ENCODE measurements at places on chromosomes 2 and 18.

DNA sequence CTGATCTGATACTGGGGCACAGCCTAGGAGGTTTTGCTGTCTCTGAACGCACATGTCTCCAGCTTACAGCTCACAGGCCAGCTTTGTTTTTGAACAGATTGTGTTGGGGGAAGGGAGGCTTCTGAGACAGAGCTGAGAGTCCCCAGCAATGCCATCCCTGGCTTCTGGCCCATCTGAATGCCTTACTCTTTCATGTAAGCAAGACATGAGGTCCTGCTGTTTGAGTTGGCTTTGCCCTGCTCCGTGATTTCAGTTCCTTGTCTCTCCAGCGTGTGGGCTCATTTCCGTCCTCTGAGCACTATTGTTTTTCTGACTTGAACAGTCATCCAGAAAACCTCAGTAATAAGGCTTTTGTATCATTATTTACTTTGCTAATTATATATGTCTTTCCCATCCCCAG, 194.9 kb upstream of the TNP1 start:
- no peak for DNase-seq

- DNase-seq, result no peak
These were observed 75.6 kb upstream of the MGAT5 start for GRCh38 chr2:134178138-134178877.

DNA sequence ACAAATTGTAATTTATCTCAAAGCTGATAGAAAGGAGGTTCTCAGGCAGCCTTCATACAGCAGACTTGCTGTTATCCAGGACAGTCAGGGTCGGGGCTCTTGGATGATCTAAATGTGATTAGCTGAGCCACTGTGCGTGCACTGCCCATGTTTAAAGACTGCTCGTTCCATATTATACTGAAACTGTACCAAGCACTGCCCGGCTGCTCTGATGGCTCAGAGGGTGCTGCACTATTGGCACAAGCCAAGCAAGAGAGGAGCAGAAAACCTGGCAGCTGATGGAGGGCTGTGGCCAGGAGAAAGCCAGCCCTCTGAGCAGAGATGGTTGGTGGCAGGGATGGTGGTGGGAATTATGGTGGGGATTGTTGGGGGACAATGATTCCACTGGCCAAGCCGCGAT, 63.4 kb downstream of the COL6A3 start:
- DNase-seq, result no peak

DNA sequence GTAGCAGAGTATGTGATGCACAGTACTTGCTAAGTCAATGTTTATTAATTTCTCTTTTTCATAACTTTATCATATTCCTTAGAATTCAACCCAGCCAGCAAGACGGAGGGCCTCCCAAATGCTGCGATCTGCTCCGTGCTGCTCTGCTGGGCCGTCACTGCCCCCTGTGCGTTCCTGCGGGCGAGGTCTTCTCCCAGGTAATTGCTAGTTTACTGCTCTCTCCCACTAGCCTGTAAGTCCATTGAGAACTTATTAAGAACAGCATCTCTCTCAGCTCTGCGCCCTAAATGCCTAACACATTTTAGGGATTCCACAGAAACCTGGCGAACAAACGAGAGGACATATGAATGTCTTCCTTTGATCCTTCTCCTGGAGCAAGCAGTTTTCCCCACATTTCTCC, 153.6 kb upstream of the ARHGAP28 start:
- no peak for DNase-seq

DNA sequence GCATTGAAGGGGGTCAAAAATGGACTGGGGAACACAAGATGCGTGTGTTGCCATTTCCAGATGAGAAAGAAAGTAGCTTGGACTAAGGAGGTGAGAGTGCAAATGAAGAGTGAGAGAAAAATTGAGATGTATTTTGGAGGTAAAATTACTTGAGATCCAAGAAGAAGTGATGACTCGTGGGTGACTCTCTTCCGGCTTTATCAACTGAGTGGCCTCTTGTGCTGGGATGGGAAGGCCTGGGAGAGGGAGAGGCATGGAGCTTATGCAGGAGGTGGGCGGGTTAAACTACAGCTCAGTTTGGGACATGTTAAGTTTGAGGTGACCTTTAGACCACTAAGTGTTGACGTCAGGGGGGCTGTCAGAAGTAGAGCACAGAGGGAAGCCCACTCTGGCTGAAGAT, 34.9 kb downstream of the SULT1C2 start:
- no peak for DNase-seq

- no peak for DNase-seq
These were observed 14.9 kb downstream of the STAT1 start for GRCh38 chr2:190999058-190999457.

GRCh38 chr2:22604136-22604535, 780.8 kb upstream of the KLHL29 start:
- no peak for DNase-seq

DNA sequence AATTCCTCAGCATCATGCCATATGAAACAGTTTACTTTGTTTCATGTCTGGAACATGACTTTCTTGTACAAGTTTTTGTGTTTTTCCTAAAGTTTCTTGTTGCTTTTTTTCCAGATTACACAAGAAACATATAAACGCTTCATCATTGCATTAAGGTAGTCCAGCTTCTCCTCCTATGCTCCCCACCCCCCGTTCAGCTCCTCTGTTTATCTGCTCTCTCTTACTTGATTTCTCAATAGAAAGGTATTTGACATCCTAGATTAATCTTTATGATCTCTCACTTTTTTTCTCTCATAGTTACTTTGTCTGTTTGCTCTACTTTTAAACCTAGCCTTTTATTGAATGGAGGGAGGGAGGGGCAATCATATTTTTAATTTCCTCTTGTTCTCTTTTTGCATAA, 25.4 kb downstream of the SLC40A1 start:
- DNase-seq, result no peak

GRCh38 chr2:232398293-232399034, 8.2 kb upstream of the ALPG start:
- DNase-seq, result no peak

DNA sequence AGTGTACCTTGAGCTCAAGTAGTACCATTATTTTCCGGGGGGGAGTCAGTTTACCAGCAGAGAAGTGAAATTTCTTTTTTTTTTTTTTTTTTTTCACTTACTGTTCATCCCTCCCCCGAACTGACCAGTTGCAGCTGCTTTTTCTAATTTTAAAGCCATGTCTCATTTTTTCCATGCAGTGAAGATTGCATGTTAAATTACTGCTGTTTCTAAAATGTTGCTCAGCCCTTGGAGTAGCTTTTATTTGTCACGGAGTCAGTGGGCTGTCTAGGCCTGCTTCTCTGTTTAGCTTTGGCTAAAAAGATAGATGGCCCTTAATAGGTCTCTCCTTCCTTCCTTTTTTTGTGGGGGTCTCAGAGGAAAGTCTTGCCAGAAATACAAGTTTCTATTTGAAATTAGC, 70.2 kb downstream of the NGEF start:
- DNase-seq, result no peak

GRCh38 chr2:186540941-186541340, 48.9 kb upstream of the ITGAV start:
- no peak for DNase-seq

DNA sequence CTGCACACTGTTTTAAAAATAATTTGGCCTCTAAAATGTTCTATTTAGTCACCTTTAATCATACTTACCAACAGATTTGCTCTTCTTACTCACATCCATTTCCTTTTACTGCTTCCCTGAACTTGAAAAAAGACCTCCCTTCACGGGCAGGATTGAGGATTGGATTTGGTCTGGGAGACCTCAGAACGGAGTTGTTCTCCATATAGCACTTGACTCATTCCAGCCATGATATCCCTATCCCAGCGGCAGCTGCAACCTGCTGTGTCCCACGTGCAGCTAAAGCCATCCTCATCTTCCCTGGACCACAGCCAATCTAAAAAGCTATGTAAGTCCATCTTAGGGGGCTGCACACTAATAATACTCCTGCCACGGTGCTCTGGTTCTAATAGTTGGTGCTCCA, 97.0 kb upstream of the PTPRM start:
- no peak for DNase-seq
